ENCODE measurements at places on chromosomes 2 and 18.

DNA sequence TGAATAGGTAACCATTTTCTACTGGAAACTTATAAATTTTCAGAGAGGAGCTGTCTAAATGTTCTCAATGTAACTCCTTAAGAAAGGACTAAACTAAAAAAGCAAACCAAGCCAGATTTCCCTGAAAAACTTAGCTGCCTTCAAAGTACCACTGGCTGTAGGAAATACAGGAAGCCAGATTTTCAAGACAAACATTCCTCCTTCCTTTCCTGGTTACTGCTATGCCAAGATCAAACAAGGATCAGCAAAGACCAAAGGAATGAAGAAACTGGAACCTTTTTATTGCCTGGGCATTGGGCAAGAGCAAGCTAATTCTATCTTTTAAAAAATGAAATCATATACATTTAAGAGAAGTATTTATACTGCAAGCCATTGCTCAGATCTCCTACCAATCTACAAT lies 212.7 kb downstream of the DYM start:
- no peak for DNase-seq

DNA sequence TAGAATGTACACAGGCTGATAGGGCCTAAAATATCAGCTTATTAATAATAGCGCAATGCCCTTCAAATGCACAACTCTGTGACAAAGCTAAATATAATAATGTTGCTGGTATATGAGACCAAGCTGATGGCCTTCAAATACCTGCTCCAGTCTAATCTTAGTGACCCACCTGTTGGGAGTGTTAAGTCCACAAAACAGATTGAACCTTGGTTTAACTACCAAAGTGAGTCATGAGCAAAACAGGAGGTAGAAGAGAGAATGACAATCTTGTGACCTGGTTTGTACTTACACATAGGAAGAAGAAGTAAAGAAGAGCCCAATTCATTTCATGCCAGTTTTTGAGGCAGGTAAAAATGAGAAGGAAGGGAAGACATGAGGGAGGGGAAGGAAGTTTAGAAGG lies 295.0 kb downstream of the NR4A2 start:
- DNase-seq = no peak

DNA sequence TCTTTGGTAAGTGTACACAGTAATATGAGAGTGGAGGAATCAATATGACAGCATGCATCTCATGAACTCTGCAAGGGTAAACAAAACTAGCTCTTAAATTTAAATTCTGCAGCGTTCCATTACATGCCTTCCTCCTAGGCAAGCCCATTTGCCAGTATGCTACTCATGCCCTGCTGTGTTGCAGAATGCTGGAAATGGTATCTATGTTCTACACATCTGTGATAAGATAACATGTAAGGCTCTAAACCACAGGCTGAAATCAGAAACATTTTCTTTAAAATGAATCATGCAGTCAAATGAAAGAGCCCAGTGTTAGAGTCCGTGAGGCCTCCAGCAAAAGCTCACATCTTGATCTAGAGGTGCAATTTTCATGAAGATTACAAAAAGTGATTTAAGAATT lies 112.8 kb upstream of the FN1 start:
- no peak for DNase-seq

- DNase-seq = no peak
Measured at GRCh38 chr2:112110966-112111365, 27.2 kb upstream of the FBLN7 start.

DNA sequence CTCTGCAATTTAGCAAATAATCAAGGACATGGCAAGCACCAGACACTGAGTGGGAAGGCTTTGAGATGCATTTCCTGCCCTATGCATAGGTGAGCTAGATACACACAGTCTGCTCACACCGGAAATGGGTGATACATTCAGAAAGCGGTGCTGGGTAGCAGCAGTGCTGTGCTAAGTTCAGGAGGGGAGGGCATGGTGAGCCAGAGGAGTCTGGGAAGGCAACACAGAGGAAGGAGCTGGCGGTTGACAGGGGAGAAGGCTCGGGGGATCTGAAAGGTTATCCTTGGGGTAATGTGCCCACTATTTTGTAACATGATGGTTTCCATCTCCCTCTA lies 57.4 kb upstream of the EPAS1 start:
- no peak for DNase-seq

GRCh38 chr2:218039171-218039570 lies 29.9 kb upstream of the RUFY4 start:
- DNase-seq = no peak

Measured in GM13976 (cell line).